ENCODE measurements at places on chromosomes 12 and 14.

- no peak for DNase-seq
These were observed 396.2 kb downstream of the PAWR start for GRCh38 chr12:79294590-79294989.

- no peak for DNase-seq
These were observed 78.4 kb upstream of the GZMB start for GRCh38 chr14:24712374-24712773.

DNA sequence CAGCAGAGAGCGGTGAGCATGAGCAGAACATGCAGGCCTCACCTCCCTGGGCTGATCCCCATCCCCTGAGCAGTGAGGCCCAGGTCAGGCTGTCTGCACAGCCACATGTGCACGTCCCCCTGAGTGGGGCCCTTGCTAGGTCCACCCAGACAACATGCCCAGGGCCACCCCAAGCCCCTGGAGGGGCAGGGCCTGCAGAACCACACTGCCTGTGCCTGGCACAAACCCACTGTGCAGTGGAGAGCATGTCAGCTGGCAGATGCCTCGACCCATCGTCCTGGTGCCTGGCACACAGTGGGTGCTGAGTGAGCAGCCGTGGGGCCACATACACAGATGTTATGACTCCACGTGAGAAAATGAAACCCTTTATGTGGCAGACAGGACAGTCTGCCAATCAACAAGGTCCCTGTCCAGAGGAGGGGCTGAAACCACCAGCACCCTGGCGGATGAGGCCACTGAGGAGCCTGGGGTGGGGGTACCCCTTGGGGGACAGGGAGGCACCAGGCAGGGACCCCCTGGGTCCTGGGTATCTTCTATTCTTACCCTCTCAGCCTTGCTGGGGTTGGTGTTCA lies 8.3 kb downstream of the ANHX start:
- DNase-seq: no peak

GRCh38 chr12:72433298-72433697 lies 161.1 kb downstream of the TRHDE start:
- no peak for DNase-seq

- no peak for DNase-seq
These were observed 107.1 kb downstream of the LGMN start for GRCh38 chr14:92641306-92641705.

GRCh38 chr12:126588586-126589249 lies 1523.5 kb downstream of the AACS start:
- no peak for DNase-seq

GRCh38 chr12:124434951-124435805 lies 132.2 kb downstream of the NCOR2 start:
- DNase-seq: no peak

DNA sequence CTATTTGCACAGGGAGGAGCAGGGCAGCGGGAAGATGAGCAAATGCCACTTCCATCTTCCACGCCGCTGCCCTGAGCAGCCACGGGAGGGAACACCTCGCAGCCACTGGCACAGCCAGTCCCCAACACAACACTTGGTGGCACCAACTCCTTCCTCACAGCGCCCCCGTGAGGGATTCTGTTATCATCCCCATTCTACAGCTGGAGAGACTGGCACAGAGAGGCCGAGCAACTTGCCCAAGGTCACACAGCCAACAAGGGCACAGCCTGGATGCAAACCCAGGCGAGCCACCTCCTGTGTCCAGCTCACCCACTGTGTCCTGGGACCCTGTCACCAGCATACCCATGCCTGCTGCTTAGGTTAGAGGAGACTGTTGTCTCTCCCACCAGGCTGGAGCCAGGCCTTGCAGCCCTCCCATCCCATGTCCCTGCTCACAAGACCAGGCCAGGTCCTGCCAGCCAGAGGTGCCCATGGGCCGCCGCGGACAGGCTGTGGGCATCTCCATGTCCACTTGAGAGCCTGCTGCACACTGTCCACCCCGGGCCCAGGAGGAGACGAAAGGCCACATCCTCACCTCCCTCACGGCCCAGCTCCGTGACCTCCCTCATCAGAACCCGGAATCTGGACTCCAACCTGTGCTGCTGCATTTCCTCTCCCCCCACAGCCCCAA lies 57.0 kb downstream of the NCOR2 start:
- DNase-seq: no peak

- peak; percentile 21 for DNase-seq
These were observed 75.0 kb downstream of the BICD1 start for GRCh38 chr12:32181498-32182175.

DNA sequence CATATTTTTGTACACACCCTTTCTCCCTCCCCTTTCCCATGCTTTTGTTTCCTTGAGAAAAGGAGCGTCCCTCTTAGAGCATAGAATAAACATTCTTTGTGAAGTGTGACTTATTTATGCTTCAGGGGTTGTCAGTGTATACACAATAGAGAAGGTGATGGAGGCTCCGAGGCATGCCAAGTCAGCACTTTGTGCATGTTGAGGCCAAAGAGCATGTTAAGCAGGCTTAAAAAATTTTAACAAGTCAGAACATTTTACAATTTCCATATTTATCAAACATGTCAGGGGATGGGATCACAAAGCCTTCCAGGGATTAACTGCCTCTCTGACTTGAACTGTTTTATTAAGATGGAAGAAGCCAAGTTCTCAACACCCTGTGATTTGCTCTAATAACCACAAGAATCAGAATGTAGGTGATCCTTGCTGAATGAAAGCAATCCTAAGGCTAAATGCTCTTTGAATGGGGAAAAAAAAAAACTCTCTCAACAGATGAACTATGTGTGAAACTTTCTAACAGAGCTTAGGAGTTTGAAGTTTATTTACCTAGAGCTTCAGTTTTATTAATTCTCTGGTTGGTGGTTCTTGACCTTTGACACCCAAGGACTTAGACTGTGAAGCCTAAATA lies 223.1 kb downstream of the RAD51B start:
- DNase-seq: no peak

GRCh38 chr12:29228474-29229157 lies 79.5 kb downstream of the FAR2 start:
- no peak for DNase-seq

DNA sequence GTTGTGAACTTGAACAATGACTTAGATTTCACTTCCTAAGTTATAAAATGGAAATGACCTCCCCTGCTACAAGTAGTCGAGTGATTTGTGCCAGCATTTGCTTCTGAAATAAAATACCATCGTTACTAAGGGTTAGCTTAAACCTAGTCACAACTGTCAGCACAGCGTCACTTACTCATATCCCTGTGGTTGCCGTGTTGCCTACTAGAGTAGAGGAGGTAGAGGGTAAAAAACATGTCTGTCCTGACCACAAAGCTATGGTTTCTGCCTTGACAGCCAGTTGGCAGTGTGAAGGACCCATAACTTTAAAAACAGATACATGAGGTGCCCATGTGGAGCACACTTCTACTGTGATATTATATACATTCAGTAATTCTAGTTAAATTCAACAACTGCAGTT lies 234.2 kb upstream of the RGS6 start:
- no peak for DNase-seq

- no peak for DNase-seq
These were observed 85.4 kb upstream of the TMEM260 start for GRCh38 chr14:56494167-56494566.

DNA sequence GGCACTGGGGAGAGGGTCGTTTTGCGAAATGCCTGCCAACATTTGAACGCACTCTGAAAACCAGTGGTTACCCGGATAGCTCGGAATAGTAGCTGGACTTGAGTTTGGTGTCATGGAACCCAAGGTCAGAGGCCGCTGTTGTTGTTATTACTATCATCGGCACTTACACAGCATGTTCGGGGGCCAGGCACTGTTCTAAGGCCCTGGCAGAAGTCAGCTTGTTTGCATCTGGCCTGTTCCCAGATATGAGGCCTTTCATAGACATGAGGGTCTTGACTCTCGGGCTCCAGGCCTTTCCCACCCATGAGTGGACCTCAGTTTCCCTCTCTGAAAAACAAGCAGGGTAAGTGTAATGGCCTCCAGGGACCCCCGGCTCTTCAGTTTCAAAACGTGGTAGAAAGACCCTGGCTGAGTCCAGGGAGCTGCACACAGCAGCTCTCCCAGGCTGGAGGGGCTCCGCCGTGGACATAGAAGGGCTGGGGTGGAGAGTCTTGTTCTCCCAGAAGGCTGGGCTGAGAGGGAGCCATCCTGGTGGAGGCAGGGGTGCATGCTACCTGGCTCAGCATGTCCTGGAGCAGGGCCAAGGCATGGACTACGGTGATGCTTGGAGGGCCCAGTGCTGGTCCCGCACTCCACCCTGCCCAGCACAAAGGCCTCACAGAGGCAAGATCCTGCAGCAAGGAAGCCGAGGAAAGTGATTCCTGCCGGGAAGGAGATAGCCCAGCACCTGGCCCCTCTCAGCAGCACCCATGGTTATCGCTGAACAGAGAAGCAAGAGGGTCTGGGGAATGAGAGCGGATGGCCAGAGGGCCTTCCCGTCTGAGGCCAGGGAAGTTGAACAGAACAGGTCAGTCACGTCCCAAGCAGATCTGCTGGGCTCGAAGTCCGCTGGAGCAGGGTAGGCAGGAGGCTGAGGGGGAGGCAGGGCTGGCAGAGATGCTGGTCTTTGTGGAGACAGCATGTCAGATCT lies 63.5 kb upstream of the C14orf180 start:
- no peak for DNase-seq

GRCh38 chr12:125149160-125150108 lies 84.2 kb downstream of the AACS start:
- no peak for DNase-seq

GRCh38 chr12:107066691-107067090 lies 26.7 kb downstream of the CRY1 start:
- no peak for DNase-seq

DNA sequence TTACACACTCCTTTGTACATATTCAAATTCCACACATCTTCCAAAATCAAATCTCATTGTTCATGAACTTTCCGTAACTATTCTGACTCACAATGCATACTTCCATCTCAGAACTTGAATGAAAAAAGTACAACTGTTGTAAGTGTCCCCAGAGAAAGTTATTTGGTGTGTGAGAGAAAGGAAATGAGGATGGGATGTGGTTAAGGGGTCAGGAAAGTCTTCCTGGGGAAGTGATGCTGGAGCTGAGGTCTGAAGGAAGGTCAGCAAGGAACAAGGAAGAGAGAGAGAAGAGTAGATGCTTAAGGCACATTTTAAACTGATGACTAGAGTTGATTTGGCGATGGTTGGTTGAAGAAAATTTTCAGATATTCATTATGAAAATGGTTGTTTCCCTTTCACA lies 340.0 kb upstream of the STXBP6 start:
- DNase-seq: no peak

DNA sequence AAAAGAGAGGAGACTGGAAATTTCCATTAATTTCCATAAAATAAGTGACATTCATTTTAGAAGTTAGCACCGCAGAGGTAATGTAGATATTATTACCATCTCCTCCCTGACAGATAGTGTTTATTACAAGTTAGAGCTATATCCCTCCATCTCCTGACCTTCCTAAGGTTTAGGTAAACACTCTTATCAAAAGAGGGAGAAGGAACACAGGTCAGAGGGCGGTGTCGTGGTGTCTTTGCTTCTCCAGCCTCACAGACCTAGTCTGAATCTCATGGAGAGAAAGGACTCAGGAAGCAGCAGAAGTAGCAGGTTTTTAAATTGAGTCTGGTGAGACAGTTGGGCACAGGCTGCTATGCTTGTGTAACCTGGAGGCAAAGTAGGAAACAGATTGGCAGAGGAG lies 11.5 kb upstream of the POC1B start:
- no peak for DNase-seq

GRCh38 chr12:12999271-12999958 lies 650 bp downstream of the HEBP1 start:
- DNase-seq: no peak

DNA sequence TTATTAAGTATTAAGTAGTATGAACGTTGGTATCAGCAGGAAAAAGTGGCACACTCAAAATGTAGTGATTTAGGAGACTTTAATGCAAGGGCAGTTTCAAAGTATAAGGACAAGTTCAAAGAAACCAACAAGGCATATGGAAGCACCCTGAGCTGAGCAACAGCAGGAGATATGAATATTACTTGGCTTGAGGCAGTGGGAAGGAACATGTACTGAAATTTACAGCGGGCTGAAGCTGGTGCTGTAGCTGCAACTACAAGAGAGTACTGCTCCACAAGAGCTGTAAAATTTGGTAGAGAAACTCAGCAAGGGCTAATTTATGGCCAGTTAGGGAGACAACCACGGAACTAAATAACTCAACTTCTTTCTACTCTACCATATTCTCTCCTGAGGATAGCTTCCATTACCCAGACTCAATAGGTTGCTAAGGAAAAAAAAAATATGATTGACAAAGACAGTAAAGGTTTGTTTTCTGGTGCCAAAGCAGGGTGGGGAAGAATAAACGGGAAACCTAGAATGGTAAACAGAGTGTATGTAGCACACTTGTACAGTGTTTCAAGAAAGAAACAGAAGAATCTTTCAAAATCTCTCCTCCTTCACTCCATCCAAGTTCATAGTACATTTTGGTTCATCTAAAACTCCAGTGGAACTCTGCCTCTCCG lies 487.8 kb upstream of the MGAT4C start:
- DNase-seq: no peak

DNA sequence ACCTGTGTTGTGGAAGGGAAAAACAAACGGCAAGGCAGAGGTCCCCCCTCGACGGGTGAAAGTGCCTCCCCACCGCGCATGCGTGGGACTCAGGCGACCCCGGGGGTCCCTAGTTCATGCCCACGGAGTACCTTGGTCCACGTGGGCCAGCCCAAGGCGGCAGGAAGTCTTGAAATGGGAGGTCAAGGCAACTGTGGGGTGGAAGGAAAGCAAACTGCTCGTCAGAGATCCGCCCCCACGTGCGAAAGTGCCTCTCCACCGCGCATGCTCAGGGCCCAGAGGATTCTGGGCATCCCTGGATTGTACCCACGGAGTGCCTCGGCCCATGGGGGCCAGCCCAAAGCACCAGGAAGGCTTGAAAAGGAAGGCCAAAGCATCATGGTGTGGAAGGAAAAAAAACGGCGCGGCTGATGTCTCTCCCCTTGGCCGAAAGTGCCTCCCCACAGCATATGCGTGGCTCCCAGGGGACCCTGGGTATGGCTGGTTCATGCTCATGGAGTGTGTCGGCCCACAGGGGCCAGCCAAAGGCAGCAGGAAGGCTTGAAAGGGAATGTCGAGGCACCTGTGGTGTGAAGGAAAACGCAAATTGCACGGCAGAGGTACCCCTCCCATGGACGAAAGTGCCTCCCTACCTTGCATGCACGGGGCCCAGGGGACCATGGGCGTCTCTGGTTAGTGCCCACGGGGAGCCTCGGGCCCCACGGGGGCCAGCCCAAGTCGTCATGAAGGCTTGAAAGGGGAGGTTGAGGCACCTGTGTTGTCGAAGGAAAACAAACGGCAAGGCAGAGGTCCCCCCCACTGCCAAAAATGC lies 369.7 kb downstream of the ALG10 start:
- DNase-seq: no peak

DNA sequence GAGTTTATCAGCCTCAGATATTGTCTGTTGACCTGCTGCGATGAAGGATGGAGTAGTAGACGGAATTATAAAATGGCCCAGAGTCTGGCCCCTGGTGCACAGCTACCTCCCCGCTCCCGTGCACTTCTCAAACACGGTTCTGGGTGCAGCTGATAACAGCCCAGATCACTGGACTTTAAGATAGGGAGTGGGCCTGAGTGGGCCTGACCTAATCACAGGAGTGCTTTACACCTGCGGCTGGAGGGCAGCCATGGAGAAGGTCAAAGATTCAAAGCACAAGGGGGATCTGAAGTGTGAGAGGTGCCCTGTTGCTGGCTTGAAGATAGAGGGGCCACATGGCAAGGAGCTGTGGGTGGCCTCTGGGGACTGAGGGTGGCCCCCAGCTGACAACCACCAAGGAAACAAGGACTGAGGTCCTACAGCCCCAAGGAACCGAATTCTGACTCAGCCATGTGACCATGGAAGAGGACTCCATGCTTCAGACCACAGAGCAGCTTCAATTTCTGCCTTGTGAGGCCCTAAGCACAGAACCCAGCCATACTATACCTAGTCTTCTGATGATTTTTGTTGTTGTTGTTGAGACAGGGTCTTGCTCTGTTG lies 113.4 kb downstream of the ZNF664 start:
- DNase-seq: no peak

All from HFF-Myc (cell line).